ENCODE measurements at places on chromosomes 2 and 18.

DNA sequence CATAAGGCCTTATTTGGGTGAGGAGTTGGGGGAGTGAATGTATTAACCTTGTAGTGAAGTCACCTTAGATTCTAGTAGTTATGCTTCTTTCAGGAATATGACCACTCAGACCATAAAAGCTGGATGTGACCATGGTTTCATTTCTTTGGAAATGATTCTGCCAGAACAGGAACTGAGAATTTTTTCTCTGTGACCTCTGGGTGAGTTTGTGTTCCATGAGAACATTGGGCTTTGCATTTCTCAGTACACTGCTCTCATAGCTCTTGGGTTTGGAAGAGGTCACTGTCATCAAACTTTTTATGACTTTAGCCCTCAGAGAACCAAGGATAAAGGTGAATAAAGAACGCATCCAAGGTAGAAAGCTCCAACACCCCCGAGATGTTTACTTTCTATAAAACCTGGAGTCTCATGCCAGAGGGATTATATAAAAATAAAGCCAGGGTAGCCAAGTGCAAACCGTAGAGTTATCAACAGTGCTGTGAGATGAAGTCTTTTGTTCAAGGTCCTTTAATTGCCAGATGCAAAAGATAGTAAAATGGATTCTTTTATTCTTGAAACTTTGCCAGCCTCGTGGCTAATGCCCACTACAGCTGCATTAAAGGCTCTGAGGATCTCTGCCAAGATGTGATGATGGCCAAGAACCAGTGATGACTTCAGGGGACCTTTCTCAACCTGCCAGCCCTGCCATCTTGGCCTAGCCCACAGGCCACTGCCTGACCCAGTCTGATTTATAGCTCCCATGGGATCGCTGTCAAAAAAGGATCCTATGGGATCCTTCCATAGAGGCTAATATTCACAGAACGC lies 27.8 kb upstream of the MAT2A start:
- DNase-seq: no peak

GRCh38 chr2:60530660-60531281 lies 22.7 kb downstream of the BCL11A start:
- peak; percentile 89 for DNase-seq

GRCh38 chr2:241241669-241242068 lies 53.2 kb downstream of the ANO7 start:
- no peak for DNase-seq

DNA sequence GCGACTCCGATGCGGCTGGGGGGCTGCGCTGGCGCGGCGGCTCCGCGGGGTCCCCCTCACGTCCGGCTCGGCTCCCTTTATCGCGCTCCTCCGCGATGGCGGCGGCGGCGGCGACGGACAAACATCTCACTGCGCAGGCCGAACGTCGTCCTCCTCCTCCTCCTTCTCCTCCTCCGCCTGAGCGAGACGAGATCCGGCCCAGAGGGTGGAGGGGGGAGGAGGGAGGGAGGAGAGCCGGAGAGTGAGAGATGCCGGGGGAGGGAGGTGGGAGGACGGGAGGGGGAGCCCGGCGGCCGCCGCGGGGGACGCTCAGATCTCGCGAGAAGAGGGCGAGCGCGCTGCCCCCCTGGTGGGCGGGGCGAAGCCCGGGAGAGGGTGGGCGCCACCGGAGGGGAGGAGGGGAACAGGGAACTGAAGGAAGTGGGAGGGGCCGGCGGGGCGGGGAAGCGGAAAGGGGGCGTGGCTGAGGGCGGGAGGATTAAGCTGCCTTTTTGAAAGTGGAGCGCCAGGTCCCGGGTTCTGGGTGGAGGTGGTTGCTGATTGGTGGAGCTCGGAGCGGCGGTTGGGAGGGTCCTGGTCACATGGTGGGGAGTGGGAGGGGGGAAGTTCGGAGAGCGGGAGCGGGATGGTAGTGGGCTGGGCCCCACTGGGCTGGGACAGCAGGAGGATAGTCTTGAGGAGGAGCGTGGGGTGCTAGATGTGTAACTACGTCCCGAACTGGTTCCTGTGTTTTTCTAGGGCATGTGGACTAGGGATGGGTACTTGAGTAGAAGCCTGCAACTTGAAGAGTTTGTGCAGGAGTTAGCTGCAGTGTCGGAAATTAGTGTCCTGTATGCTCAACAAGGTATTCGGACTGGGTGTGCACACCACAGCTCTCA lies at the start of gene CUL3:
Gene CUL3, minus strand, starts transcription at position 153 of the 878 bp plus-strand sequence. CDS start 354 bp downstream, outside the sequence.
- DNase-seq: peak; percentile 99

DNA sequence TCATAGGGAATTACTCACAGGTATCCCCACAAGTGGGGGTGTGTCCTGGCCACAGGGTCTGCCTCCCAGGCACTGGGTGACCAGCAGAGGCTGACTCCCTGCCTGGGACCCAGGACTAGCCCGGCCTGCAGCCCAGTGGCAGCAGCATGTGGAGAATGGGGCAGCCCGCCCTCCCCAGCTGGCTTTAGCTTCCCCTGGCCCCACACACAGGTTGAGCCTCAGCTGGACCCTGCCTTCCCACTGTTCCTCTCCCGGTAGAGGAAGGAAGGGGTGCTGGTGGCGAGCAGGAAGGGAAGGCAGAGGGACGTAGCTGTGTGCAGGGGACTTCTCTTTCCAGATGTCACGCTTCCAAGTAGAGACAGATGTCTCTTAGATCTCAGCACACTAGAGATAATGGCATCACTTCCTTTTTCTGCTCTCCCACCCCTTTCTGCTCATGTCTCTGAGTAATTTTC lies 51.4 kb downstream of the EMILIN2 start:
- no peak for DNase-seq

- DNase-seq: no peak
These were observed 73.3 kb upstream of the MCFD2 start for GRCh38 chr2:46988733-46989481.

- DNase-seq: no peak
These were observed 9.8 kb downstream of the FZD7 start for GRCh38 chr2:202043475-202043874.

DNA sequence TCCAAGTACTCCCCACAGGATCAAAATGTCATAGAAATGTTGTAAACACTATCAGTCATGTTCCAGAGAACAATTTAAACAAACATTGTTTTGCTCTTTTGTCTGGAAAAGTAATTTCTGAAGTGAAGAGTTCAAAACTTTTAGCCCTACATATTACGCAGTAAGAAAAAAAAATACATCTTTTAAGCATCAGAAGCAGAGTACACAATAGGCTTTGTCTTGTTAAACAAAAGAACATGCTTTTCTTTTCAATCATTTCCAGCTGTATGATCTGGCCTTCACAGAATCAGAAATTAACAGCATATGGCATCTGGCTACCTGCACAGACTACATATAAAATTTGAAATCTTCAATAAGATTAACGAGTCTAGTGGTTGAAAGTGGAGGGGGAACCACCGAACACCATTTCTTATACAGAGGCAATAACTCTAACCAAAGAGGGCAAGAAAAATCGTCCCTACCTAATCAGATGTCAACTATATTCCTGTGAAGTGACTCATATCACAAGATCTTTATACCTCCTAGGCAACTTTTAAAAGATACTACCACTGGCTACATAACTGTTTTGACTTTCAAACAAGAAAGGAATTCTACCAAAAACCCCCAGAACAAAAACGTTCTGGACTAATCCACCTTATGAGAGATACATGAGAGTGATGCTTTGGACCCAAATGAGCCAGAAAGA lies 149.3 kb downstream of the EXOC6B start:
- DNase-seq: no peak

DNA sequence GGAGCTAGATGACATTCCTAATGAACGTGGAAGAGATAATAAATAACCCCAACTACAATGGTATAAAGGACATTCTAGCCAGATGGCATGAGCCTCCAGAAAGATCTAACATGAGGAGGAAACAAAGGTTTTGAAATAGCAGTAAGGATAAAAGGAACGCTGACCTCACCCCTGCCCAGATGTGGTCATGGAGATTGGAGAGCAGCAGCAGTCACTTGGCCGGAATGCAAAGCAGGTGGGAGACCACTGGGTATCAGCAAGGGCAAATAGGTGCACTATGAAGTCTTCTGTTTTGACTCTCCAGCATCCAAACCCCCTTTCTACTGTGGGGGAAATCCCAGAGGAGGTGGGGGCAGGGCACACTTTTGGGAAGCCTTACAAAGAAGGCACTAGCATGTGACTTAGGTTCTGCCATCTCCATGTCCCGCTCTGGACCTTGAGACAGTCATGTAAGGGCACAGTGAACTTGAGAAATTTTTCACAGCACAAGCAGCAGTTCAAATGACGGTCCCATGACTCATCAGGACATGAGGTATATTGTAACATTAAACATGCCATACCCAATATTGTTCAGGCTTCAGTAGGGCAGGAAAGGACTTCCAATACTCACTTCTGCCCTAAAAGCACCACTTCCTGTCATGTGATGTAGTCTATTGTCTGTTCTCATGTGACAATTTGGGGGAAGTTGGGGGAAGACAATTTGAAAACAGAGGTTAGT lies 55.2 kb downstream of the METTL4 start:
- DNase-seq: no peak

DNA sequence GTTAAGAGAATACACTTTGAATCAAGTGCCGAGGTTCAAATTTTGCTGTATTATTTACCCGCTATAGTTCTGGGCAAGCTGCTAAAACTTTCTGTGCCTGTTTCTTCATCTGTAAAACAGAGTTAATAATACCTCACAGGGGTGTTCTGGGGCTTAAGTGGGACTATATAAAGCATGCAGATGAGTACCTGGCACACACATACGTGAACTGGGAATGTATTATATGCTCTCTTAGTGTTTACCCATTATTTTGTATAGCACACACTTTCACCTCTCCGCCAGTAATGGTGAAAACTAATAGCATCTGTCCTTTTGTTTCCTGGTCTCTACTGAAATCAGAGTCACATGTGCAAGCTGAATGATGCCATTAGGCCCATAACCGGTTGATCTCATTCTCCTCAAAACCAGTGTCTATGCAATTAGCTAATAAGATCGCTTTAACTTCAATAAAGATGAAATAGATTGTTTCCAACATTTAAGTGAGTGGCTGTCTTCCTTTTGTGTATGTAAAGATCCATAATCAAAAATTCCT lies 3.8 kb upstream of the CDKL4 start:
- DNase-seq: no peak

GRCh38 chr2:240996834-240997140 lies 1.6 kb upstream of the SNED1 start:
- DNase-seq: no peak

- DNase-seq: no peak
These were observed 157.0 kb upstream of the RND3 start for GRCh38 chr2:150644298-150645067.

DNA sequence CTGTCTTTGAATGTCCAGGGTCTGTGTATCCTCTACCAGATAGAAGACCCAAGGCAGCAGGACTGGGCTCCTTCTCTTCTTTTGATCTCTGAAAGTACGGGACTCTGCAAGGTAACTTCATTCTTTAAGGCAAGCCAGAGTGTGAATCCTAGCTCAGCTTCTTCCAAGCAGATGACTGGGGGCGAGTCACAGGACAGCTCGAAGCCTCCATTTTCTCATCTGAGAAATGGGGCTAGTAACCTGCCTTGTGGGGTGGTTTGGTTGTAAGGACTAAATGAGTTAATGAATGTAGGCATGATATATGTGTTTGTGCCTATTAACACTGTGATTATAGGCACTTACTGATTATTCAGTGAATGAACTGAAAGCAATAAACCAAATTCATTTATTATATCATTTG lies 46.7 kb downstream of the DGKD start:
- DNase-seq: no peak

GRCh38 chr18:45839414-45840395 lies 14.2 kb downstream of the SIGLEC15 start:
- DNase-seq: peak; percentile 65

DNA sequence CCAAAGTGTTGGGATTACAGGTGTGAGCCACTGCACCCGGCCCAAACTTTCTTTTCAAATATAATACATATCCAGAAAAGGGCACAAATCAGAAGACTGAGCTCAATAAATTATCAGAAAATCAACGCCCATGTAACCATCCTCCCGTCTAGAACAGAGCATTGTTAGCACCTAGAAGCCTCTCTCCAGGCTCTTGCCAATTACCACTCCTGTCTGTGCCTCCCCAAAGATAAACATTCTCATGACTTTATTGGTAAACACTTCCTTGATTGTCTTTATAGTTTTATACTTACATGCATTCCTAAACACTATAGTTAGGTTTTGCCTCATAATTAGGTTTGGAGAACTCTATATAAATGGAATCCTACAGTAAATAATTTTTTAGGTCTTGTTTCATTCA lies 58.5 kb upstream of the SP5 start:
- DNase-seq: no peak

DNA sequence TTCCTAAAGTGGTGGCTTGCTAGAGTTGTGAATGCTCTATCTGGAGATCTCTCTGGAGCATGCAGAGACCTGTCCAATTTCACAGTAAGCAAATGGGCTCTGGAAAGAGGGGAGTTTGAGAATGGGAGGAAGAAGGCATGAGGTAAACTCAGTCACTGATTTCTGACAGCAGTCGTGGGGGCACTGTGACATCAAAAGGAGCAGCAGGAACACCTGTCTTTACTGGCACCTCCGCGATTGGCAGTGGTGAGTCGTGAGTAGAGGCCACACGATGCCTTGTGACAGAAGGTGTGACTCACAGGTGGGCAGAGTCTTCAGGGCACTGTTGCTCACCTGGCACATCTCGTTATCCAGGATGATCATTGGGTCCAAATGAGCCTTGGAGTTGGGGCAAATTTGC lies 38.8 kb upstream of the CAVIN2 start:
- DNase-seq: no peak

DNA sequence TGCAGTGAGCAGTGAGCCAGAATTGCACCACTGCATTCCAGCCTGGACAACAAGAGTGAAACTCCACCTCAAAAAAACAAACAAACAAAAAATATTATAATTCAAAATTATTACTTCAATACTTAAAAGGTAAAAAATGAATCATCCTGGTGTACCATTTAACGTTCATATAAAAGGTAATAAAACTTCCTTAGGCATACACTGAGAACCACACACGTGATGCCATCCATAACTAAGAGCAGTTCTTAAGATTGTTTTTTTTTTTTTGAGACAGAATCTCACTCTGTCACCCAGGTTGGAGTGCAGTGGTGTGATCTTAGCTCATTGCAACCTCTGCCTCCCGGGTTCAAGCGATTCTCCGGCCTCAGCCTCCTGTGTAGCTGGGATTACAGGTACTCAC lies 29.4 kb downstream of the YWHAQ start:
- DNase-seq: no peak

- DNase-seq: no peak
These were observed 609.1 kb upstream of the SLC39A10 start for GRCh38 chr2:195047955-195048354.

All from mucosa of gallbladder (tissue), 1 donor.